ENCODE measurements at places on chromosomes 16 and 17.

DNA sequence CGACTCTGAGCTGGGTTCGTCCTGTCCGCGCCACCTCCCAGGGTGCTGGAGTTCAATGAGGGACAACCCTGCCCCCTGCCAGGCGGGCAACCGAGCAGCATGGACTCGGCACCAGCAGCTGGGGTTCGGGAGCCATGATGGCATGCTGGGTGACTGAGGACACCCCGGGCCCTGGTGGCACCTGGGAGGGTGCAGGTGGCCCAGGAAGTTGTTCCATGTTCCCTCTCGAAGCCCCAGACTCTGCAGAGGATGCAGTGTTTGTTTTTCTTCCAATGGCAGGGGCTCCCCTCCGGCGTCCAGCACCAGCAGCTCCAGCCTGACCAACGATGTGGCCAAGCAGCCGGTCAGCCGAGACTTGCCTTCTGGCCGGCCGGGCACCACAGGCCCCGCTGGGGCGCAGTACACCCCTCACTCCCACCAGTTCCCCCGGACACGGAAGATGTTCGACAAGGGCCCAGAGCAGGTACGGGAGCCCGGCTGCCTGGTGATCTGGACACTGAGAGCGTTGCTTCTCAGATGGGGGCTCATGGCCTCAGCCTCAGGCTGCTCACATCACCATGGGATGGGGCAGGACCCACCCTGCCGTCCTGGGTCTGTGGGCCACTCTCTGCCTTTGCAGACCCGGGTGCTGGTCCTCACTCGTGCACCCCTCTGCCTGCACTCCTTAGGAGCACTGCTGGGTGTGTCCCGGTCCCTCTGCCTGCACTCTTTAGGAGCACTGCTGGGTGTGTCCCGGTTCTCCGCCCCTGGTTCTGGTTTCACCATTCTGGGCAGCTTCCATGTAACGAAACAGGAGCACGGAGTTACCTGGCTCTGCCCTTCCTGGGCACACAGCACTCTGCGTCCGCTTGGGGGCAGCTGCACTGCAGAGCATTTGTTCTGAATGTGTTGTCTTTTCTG lies 68.2 kb upstream of the CHMP6 start:
- DNase-seq = no peak

GRCh38 chr16:71552698-71553503 lies 24.0 kb downstream of the TAT start:
- DNase-seq = no peak

- DNase-seq = no peak
Measured at GRCh38 chr17:43380307-43380706, 18.5 kb upstream of the ARL4D start.

DNA sequence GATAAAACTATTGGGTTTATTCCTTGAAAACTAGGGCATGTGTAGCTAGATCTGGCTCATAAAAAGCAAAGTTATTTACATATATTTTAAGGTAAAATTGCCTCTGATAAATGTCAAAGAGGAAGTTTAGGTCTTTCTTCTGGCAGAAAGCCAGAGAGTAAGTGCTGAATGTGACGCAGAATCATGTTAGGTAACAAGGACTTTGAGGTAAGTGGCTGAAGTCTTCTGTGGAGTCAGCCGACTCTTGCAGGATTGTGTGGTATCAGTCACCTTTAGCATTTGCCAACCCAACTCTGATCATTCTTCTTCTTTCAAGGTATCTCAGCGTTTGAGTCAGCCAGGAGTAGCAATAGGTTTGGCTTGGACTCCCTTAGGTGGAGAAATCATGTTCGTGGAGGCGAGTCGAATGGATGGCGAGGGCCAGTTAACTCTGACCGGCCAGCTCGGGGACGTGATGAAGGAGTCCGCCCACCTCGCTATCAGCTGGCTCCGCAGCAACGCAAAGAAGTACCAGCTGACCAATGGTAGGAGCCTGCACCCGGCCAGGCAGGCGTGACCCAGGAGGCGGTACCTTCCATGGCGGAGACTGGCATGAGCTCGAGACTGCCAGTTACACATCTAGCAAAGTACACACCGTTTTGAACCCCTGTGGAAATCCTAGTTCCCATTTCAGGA lies 37.9 kb downstream of the SIAH1 start:
- DNase-seq = no peak

DNA sequence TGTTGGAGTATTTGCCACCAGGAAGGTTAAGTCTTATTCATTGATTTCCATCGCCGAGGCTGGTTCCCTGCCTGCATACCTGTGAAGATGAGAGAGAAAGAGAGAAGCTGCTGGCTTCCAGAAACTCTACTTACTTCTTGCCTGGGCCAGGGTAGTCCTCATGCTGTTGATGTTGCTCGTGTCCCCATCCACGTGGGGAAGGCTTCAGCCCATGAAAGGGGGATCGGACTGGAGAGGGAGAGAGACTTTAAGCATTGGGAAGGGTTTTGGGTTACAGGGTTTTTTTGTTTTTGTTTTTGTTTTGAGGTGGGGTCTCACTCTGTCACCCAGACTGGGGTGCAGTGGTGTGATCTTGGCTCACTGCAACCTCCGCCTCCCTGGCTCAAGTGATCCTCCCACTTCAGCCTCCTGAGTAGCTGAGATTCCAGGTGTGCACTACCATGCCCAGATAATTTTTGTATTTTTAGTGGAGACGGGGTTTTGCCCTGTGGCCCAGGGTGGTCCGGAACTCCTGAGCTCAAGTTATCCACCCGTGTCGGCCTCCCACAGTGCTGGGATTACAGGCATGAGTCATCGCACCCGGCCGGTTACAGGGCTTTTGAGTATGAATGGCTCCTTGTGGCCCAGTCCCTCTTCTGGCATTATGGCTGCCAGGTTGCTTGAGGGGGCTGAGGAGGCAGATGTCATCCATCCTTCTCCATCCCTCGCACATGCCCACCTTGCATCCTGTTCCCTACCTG lies 26.6 kb downstream of the ITGB3 start:
- no peak for DNase-seq

GRCh38 chr17:75602644-75603043 lies 15.0 kb downstream of the MYO15B start:
- DNase-seq = no peak

DNA sequence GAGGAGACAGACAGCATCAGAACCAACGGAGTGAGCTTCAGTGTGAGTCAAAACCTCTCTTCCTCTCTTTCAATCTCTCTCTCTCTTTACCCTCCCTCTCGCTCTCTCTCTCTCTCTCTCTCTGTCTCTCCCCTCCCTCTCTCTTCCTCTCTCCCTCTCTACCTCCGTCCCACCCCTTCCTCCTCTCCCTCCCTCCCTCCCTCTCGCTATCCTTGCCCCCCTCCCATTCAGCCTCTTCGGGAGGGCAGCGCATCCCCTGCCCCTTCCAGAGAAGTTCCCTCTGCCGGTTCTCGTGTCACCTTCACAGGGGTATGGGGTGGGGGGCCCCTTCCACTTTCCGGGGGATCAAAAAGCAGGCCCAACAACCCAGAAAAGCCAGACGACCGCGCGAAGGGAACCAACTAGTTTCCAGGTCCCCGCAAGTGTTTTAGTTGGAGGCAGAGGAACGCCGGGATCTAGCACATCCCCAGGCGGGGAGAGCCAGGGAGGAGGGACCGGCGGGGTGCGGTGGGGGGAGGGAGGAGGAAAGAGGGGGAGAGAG lies 28.9 kb upstream of the RBFOX1 start:
- no peak for DNase-seq

- DNase-seq = no peak
Measured at GRCh38 chr17:73600103-73600871, 44.0 kb downstream of the SDK2 start.

- DNase-seq = no peak
Measured at GRCh38 chr16:67884684-67885083, at the start of gene NRN1L. Gene NRN1L (plus strand): TSS chr16:67884885. CDS start chr16:67884904, 19 bp downstream.

DNA sequence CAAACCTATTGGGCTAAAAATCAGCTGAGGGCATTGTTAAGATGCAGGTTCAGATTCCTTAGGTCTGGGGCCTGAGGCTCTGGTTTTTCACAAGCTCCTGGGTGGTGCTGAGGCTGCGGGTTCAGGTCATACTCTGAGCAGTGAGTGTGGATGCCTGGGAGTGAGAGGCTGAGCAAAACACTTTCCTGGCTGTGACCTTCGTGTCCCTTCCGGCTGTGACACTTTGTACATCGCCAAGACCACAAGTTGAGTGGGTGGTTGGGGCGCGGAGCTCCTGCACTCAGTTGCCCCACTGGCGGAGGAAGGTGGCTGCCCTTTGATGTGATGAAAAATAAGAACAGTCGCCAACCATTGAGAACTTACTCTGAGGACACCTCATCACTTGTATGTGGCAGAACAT lies 24.8 kb downstream of the CCR7 start:
- peak; percentile 68 for DNase-seq

GRCh38 chr17:49707246-49707607 lies 537 bp downstream of the SLC35B1 start:
- DNase-seq = peak; percentile 33

DNA sequence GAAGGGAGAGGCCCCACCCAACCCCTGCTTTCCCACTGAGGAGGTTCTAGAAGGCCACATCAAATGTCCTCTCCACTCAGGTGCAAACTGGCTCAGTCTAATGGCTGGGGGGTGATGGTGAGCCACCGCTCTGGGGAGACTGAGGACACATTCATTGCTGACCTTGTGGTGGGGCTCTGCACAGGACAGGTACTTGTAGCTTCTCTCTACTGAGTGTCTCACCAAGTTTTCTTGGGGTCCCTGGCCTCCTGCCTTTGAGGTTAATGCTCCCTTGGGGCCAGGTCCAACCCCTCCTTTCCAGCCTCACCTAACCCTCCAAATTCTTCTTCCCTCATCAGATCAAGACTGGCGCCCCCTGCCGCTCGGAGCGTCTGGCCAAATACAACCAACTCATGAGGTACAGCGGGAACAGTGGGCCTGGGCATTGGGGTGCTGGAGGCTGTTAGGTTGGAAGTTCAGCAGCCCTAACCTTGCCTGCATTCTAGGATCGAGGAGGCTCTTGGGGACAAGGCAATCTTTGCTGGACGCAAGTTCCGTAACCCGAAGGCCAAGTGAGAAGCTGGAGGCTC lies 5.7 kb downstream of the ENO3 start:
- peak; percentile 51 for DNase-seq

- DNase-seq = no peak
Measured at GRCh38 chr17:28879886-28880571, 17.5 kb downstream of the FLOT2 start.

- no peak for DNase-seq
Measured at GRCh38 chr17:78723001-78723796, 58.9 kb downstream of the CYTH1 start.

DNA sequence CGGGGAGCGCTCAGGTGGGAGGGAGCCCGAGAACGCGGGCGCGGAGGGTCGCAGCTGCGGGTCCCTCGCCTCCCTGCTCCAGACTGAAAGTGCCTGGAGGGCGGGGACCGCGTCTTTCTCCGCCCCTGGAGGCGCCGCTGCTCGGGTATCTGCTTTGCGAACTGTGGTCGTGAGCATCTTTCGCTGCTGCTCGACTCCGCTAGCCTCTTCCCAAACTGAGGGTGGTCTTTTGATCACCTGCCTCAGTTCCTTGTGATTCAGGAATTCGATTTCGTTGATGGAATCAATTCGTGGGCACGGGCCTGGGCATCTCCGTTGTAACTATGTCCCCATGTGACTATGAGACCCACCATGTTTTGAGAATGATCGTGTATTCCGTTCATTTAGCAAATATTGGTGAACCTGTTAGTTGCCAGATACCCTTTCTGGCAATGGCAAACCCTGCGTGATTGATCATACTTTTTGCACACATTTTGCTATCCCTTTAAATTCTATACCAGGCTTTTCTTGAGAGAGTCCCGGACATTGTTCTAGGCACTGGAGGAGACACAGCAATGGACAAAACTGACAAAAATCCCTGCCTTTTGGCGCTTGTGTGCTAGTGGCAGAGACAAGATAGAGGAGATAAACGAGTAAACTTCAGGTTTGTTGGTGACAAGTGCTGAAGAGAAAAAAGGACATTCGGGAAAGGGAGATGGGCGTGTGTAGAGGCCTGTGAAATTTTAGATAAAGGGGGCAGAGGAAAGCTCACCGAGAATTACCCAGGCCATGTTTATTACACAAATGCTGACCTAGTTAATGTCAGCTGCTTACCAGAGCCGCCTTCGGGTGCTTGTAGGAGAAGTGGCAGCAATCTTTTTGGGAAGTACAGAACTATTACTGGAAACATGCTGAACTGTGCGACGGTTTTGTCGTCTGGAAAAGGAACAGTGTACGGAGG lies 948 bp downstream of the UTP18 start:
- DNase-seq = no peak

DNA sequence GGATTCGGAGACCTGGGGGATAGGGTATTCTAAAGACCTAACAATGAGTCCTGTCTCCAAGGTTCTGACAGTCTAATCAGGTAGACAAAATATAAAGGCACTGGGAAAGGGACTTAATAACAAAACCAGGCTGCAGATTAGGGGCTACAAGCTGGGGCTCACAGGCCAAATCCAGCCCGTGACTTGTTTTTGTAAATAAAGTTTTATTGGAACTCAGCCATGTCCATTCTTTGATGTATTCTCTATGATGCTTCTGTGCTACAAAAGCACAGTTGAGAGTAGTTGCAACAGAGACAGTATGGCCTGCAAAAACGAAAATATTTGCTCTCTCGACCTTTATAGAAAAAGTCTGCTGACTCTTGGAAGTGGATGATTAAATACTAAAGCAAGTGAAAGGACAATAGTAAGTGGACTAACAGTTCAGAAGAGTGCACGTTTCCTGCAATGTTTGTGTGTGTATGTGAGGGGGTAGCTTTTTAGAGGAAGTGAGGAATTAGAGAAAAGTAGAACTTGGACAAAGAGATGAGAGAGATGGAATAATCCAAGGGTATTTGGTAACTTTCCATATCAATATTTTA lies 115.4 kb upstream of the ZFHX3 start:
- no peak for DNase-seq

DNA sequence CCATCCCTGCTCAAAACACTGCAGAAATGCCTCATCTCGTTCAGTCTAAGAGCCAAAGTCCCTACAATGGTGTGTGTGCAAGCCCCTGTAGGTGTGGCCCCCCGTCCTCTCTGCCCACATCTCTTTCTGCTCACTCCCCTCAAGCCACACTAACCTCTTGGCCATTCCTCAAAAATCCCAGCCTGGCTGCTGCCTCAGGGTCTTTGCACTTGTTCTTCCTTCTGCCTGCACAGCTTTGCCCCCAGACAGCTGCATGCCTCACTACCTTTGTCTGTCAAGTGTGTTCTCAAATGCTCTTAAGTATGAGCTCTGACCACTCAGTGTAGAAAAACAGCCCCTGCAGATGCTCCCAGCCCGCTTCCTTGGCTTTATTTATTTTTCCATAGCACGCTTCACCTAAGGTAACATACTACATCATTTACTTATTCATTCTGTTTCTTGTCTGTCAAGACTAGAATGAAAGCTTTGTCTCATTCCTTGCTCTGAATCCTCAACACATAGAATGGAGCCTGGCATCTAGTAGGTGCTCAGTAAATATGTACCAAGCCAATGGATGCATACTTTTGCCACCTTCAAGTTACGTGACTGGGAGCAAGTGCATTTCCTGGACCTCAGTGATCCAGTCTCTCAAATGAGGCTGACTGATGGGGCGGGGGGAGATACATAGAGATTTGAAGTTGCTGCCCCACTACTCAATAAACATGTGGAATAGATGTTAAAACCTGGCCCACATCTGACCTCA lies 38.1 kb downstream of the RAI1 start:
- no peak for DNase-seq

- DNase-seq = no peak
Measured at GRCh38 chr17:56699186-56699894, 105.8 kb downstream of the NOG start.

- no peak for DNase-seq
Measured at GRCh38 chr16:12764813-12765488, 38.7 kb downstream of the CPPED1 start.

Data from activated CD8-positive, alpha-beta memory T cell treated with anti-CD3 and anti-CD28 coated beads, Interleukin-2, amount 50 U/mL, for 4 hours (primary cell).